ENCODE measurements at places on chromosomes 13 and 19. TPM values are rescaled to one million over a fixed set of nuclear protein-coding genes. Genes with fewer than 3 reads are reported as not detected.

C19orf38 gene
- not detected for total RNA-seq

FAM216B gene
- total RNA-seq: not detected

RNF17 gene
- total RNA-seq: 6.8 TPM

ZNF416 gene
- total RNA-seq: 5.2 TPM

SPACA4 gene
- not detected for total RNA-seq

URAD gene
- total RNA-seq: not detected

FUT2 gene
- total RNA-seq: not detected

KLK8 gene
- total RNA-seq: not detected

TEAD2 gene
- 6.5 TPM for total RNA-seq

ZNF729 gene
- not detected for total RNA-seq

SPATA13 gene
- 7.7 TPM for total RNA-seq

CYP4F2 gene
- 0.63 TPM for total RNA-seq

PSG7 gene
- not detected for total RNA-seq

LPAR2 gene
- 0.21 TPM for total RNA-seq

OR7A5 gene
- total RNA-seq: not detected

CYP4F8 gene
- not detected for total RNA-seq

NCR1 gene
- 0.43 TPM for total RNA-seq

ZNF493 gene
- 2.0 TPM for total RNA-seq

SSC5D gene
- 0.07 TPM for total RNA-seq

CARS2 gene
- 88.4 TPM for total RNA-seq

C19orf85 gene
- 0.10 TPM for total RNA-seq

ZNF439 gene
- total RNA-seq: not detected

DHPS gene
- total RNA-seq: 103 TPM

PSG3 gene
- not detected for total RNA-seq

KIR2DL4 gene
- total RNA-seq: not detected

PPP1R15A gene
- 49.4 TPM for total RNA-seq

HSH2D gene
- total RNA-seq: not detected

ZNF790 gene
- 0.59 TPM for total RNA-seq

ATG4D gene
- 31.8 TPM for total RNA-seq

PNMA8B gene
- total RNA-seq: not detected

CHAF1A gene
- total RNA-seq: 44.1 TPM

SLC7A9 gene
- not detected for total RNA-seq

MTUS2 gene
- under 0.01 TPM for total RNA-seq

IGFL1 gene
- not detected for total RNA-seq

LCP1 gene
- 370 TPM for total RNA-seq

PSG2 gene
- not detected for total RNA-seq

ANGPTL8 gene
- not detected for total RNA-seq

ZNF677 gene
- not detected for total RNA-seq

VRK3 gene
- total RNA-seq: 18.9 TPM

SLC7A1 gene
- 24.7 TPM for total RNA-seq

S1PR5 gene
- total RNA-seq: 1.8 TPM

IGSF23 gene
- total RNA-seq: not detected
